ENCODE measurements at places on chromosomes 6 and 20. TPM values are rescaled to one million over a fixed set of nuclear protein-coding genes. Genes with fewer than 3 reads are reported as not detected.

CRISP2 gene
- total RNA-seq, result 9.8 TPM

GRCh38 chr6:2166717-2167116 is 78.7 kb downstream of the GMDS start:
- peak; percentile 35 for DNase-seq

DNA sequence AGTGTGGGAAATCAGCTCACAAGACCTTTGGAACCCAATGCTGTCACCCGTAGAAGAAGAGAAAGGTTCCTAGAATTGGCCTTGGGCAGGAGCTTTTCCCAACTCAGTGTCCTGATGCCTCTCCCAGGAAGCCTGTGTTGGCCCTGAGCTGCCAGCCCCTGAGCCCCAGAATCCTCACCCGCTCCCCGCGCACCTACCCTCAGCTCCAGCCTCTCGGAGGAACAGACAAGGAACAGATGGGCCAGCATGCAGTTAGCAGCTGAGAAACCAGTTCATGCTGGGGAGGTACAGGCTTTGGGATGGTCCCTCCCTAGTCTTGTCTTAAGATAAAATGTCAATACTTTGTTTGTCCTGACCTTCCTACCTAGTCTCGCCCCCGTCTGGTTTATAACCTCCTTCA is 121.9 kb upstream of the CDH4 start:
- no peak for DNase-seq

DNA sequence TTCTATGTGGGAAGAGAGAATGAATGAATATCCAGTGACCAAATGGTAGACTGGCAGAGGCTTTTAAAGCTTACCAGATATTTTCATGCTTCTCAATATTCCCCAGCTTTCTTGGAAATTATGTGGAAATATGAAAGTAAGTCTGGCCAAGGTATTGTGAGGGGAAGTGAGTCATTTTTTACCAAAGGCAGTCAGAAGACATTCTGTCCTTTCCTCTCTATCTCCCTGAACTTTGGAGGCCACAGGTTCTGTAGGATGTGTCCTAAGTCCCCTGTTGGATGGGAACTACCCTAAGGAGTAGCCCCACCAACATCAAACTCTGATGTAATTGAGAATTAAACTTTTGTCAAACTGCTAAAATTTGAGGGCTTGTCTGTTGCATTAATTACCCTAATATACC is 593.8 kb upstream of the NRSN1 start:
- no peak for DNase-seq

Measured in mucosa of gallbladder (tissue), 1 donor.